ENCODE measurements at places on chromosomes 1 and 21.

GRCh38 chr1:71533950-71534349 lies 453.1 kb upstream of the ZRANB2 start:
- DNase-seq, result no peak

GRCh38 chr1:40078512-40079333 lies 18.3 kb downstream of the PPT1 start:
- peak; percentile 60 for DNase-seq

DNA sequence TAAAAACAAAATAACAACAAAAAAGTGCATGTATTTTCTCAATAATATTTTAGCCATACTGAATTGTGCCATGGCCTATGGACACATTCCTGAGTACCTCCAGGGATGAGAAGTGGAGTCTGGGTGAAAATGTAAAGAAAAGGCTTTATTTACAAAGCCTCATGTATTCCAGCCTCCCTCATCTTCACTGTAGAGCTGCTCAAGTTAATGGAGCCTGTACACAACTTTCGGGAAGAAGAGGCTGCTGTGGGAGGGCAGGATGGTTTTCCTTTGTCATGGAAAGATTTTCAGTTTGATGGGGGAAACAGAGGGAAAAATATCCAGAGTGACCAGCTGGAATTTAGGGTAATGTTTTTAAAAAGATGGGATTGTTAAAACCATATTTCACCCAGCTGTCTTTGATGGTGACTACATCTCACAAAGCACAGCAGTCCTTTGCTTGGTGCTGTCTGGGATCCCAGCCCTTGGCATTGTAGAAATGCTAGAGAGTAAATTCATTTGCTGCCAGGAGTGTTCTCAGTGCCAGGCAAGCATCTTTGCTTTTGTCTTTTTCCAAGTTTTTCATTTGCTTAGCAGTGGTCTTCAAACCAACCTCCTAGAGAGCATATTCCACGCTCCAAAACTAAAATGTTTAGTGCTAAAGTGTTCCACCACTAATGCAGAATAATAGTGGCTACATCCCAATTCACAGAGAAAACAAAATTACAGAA lies 54.9 kb downstream of the DPT start:
- no peak for DNase-seq

DNA sequence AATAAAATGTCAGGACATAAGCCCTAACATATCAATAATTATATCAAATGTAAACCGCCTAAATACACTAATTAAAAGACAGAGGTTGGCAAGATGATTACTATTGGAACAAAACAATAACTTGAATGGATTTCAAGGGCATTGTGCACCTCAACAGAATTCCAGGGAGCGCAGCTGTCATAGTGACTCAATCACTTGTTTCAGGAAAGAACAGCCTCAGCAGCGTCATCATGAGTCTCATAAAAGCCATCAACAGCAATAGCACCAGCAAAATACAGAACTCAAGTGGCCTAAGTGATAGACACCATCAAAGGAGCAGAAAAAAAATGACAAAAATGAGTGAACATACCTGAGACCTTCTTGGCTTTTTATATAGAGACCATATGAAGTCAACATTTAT lies 632.7 kb upstream of the NR5A2 start:
- DNase-seq, result no peak

DNA sequence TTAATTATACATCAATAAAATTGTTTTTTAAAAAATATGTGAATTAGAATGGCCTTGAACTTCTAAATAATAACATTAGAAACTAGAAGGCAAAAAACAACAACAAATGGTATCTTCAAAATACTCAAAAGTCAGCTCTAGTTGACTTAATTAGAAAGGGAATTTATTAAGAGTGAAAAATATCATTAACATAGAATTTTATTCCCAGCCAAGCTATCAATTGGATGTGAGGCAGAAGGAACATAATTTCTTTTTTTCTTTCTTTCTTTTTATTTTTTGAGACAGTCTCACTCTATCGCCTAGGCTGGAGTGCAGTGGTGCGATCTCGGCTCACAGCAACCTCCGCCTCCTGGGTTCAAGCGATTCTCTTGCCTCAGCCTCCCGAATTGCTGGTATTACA lies 51.2 kb upstream of the CAPZB start:
- no peak for DNase-seq

GRCh38 chr1:213977486-213977842 lies 10.3 kb upstream of the PROX1 start:
- DNase-seq, result peak; percentile 98

- DNase-seq, result no peak
These were observed 5.5 kb upstream of the CD1A start for GRCh38 chr1:158248771-158249170.

DNA sequence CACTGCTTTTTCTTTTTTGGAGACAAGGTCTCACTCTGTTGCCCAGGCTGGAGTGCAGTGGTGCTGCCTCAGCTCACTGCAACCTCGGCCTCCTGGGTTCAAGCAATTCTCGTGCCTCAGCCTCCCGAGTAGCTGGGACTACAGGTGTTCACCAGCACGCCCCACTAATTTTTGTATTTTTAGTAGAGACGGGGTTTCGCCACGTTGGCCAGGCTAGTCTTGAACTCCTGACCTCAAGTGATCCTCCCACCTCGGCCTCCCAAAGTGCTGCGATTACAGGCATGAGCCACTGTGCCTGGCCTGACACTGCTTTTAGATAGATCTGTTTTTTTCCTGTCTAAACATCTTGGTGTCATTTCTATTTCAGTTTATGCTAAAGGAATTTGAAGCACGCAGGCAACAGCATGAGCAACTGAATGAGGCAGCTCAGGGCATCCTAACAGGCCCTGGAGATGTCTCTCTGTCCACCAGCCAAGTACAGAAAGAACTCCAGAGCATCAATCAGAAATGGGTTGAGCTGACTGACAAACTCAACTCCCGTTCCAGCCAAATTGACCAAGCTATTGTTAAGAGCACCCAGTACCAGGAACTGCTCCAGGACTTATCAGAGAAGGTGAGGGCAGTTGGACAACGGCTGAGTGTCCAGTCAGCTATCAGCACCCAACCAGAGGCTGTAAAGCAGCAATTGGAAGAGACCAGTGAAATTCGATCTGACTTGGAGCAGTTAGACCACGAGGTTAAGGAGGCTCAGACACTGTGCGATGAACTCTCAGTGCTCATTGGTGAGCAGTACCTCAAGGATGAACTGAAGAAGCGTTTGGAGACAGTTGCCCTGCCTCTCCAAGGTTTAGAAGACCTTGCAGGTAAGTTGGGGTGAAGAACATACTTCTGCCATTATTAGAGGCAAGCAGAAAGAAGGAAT lies 106.1 kb upstream of the BMP8A start:
- no peak for DNase-seq

DNA sequence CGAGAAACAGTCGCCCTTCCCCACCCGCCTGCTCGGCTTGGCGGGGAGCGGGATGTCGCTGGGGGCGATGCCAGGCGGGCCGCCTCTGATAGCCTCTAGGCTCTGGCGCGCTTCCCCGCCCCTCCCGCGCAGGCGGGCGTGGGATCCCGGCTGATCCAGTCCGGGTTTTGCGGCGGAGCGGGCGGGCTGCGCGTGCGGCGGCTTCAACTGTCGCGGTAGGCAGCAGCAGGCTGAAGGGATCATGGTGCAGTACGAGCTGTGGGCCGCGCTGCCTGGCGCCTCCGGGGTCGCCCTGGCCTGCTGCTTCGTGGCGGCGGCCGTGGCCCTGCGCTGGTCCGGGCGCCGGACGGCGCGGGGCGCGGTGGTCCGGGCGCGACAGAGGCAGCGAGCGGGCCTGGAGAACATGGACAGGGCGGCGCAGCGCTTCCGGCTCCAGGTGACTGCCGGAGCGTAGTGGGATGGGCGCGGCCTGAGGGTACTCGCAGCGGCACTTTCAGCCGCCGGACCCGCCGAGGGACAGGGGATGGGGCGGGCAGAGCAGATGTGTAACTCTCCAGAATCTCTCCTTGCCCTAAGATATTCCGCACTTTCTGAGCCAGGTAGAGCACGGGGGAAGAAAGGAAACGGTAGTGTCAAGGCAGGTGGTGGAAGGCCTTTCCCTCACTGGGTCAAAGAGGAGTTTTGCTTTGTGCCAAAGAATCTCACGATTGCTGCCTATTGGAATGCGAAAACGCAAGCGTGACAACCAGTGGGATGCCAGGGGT lies at the start of gene FAAH:
Gene FAAH, plus strand, starts transcription at position 210 of the 764 bp plus-strand sequence. Its CDS starts 32 bp downstream, at position 242.
- DNase-seq, result no peak

DNA sequence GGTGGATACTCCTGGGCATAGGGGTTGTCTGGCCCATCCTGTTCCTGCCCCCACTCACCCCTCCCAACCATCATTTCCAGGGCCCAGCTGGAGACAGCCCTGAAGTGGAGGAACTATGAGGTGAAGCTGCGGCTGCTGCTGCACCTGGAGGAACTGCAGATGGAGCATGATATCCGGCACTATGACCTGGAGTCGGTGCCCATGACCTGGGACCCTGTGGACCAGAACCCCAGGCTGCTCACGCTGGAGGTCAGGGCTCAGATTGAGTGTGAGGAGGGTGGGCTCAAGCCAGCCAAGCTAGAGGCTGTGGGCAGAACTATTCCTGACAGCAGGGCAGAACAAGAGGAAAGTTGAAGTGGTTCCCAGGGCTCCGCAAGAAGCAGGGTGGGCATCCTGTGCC lies 14.2 kb downstream of the RHOC start:
- no peak for DNase-seq

DNA sequence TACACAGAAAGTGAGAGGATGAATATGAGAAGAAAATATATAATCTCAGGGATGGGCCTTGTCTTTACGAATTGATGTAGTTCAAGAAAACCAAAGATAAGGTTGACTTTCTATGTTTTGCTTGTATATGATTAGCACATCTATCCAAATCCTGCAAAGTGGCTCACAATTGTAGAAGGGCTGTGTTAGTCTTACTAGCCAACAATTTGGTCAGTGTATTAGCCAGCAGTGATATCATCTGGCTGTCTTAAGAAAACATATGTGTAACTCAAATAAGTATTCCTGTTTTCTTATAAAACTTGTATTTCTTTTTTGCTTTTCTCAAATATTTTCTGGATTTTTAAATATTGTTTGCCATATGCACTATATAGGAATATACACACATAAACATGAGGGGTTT lies 5.5 kb downstream of the SDCCAG8 start:
- DNase-seq, result peak; percentile 25

GRCh38 chr1:8395433-8395866 lies 77.5 kb downstream of the SLC45A1 start:
- no peak for DNase-seq

DNA sequence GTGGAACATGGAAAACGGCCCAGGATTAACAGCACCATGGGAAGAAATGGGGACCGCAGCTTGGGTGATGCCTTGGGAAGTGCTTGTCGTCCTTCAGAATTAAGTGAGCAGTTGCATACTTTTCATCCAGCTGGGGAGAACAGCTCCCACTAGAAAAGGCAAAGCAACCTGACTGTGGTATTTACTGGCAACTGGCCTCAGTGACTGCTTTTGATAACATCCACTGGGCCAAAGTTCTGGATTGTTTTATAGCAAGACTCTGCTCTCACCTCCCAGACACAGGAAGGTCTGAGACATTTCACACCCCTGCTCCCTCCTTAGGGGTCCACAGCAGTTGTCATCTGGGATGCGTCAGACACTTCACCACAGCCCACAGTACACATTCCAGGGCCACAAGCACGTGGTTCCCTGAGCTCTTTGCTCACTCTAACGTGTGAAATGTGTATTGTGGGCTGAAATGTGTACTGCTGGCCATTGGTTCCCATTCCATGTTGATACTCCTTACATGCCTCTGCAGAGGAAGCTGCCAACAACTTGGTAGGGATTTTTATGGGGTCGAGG lies 6.6 kb downstream of the PAPPA2 start:
- DNase-seq, result no peak

DNA sequence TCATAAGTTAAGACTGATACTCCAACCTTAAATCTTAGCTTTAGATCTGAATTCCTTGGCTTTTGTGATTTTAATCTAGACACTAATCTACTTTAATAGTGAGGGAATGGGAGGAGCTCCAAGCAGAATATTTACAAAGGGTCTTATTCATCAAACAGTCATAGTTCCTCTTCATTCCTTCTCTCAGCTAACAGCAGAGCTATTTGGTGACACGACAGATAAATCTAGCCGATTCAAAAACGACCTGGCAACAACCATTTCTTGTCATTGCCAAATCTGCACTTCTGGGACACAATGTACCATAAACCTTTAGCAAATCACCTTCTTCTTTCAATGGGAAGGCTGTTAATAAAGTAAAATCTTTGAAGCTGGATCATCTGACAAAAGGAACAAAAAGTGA lies 52.8 kb upstream of the FOXD3 start:
- no peak for DNase-seq

- DNase-seq, result no peak
These were observed 10.8 kb downstream of the MCL1 start for GRCh38 chr1:150568594-150568966.

GRCh38 chr21:33844104-33844889 lies 71.3 kb downstream of the ATP5PO start:
- no peak for DNase-seq

- no peak for DNase-seq
These were observed 15.6 kb upstream of the ACADM start for GRCh38 chr1:75708910-75709309.

GRCh38 chr1:155011437-155012025 lies 8.9 kb downstream of the ZBTB7B start:
- DNase-seq, result no peak

- no peak for DNase-seq
These were observed 51.8 kb upstream of the H6PD start for GRCh38 chr1:9182784-9183257.

Data from endothelial cell of umbilical vein (primary cell).